ENCODE measurements at places on chromosomes 5 and 9. TPM values are rescaled to one million over a fixed set of nuclear protein-coding genes. Genes with fewer than 3 reads are reported as not detected.
A peak's percentile ranks its signal among the peaks of the same experiment; 100 is the strongest.

DNA sequence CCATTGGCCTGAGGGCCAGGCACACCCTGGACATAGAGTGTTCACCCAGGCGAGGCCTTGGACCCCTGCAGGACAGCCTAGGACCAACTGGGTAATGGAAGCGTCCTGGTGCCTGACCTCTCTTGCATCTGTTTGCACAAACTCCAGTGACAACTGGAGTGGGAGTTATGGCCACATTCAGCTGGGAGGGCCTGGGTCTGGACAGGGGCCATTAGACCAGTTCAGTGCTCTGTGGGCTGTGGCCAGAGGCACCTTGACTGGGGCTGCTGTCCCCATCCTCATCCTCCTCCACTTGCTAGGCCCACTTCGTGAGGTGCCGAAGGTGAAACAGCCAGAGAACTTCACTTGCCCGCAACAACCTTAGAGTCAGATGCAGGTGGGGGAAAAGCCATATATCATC, 372.7 kb upstream of the IRX1 start:
- DNase-seq = no peak

DNA sequence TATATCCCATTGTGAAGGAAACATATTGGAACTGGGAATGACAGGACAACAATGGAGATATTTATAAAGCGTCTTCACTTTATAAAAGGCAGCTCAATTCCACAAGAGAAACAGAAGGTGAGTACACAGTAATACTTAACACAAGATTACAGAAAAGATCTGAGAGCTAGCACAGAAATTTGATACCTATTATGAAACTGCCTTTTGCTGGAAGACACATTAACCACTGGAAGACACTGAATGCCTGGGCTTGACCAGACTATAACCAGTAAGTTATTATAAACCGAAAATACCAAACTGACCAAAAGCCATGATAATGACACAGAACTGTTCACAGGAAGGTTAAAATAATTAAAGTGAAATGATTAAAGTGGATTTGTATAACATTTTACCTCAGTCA, 195.4 kb downstream of the NR2F1-AS1 start:
- DNase-seq = no peak

DNA sequence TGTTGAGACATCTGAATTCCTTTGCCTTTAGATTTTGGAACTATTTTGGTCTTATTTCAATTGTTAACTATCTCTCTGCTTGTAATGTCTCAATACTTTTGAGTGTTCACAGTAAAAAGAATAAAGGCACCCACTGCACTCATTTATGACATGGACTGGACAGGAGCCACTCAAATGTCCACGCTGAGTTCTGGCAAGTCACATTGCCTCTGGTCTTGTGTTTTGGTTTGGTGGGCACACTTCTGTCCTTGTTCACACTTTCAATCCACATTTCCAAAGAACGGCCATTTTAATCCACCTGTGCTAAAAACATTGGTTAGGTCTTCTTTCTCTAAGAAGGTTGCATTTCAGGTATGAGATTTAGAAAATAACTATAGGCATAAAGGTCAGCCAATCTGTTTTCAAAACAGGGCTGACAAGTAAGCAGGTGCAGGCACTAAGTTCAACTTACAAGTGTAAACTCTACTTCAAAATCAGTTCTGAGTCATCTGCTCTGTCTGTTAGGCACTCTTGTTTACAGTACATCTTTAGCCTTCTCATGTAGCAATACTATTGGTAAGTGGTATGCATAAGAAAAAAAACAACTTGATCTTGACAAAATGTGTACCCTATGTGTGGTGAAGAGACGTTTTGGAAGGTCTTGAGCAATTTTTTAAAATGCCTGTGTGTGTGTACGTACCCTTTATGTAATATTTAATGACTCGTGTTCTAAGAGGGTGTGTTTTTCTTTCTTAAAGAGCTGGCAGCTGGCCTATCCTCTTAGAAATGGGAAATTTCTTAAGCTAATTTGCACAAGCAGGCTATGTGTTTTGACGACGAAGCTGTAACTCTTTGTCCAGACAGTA, 31.5 kb upstream of the ZFAND5 start:
- DNase-seq = peak; percentile 17

GRCh38 chr5:31981361-31981945, 192.7 kb downstream of the GOLPH3 start:
- DNase-seq = no peak

DNA sequence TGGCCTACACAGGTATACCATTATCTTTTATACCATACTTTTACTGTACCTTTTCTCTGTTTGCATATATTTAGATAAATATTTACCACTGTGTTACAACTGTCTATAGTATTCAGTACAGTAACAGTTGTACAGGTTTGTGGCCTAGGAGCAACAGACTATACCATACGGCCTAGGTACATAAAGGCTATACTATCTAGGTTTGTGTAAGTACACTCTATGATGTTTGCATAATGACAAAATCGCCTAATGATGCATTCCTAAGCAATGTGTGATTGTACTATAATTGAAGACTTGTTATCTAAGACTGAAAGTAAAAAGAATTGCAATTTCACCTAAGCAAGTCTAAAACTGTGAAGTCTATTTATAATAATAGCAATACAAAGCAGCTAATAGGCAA, 3.9 kb downstream of the C9orf72 start:
- DNase-seq = no peak

- DNase-seq = peak; percentile 47
Measured at GRCh38 chr9:34252670-34253459, 74.0 kb downstream of the UBAP1 start.

DNA sequence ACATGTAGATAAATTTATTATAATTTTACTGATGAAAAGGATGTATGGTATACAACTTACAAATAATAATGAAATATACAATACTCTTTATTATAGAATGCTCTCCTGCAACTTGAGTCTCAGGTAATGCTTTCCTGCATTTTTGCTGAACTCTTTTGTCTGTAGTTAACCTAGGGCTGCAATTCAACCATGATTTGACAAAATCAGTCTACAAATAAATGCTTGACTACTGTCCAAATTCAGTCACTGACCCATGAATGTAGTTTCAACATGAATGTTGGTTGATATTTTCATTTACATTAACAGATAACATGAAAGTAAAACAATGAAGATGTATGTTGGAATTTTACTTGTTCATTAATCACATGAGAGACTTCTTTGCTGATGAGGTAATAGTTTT, 320.9 kb downstream of the ZSWIM6 start:
- no peak for DNase-seq

DNA sequence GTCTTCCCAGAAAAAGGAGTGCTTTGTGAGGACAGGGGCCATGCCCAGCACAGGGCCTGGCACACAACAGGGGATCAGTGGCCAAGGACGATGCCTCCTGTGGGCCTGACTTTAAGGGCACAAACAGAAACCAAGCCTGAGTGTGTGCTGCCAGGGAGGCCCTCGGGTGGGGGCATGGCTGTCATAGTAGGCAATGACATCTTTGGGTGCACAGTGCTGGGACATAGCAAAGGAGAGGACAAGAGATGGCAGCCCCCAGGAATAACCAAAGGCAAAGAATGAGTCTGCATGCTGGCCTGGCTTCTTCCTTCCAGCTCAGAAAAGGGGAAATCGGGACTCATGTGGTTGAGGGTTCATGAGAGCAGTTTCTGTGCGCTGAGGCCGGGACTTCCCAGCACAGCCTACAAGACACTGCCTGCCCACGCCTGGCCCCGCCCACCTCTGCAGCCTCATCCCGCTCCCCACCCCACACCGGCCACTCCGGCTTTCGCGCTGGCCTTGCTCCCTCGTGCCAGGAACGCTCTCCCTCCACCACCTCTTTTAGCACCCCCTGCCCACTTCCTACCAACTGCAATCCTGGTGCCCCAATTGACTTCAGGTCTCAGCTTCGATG, 13.8 kb upstream of the LHX2 start:
- no peak for DNase-seq

DNA sequence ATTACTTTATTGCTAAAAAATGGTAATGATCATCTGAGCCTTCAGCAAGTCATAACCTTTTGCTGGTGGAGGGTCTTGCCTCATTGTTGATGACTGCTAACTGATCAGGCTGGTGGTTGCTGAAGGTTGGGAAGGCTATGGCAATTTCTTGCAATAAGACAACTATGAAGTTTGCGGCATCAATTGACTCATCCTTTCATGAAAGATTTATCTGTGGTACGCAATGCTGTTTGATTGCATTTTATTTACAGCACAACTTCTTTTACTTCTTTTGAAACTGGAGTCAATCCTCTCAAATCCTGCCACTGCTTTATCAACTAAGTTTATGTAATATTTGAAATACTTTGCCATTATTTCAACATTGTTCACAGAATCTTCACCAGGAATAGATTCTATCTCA, 58.3 kb upstream of the ACO1 start:
- DNase-seq = no peak

GRCh38 chr5:144945503-144945902, 774.8 kb downstream of the KCTD16 start:
- no peak for DNase-seq

DNA sequence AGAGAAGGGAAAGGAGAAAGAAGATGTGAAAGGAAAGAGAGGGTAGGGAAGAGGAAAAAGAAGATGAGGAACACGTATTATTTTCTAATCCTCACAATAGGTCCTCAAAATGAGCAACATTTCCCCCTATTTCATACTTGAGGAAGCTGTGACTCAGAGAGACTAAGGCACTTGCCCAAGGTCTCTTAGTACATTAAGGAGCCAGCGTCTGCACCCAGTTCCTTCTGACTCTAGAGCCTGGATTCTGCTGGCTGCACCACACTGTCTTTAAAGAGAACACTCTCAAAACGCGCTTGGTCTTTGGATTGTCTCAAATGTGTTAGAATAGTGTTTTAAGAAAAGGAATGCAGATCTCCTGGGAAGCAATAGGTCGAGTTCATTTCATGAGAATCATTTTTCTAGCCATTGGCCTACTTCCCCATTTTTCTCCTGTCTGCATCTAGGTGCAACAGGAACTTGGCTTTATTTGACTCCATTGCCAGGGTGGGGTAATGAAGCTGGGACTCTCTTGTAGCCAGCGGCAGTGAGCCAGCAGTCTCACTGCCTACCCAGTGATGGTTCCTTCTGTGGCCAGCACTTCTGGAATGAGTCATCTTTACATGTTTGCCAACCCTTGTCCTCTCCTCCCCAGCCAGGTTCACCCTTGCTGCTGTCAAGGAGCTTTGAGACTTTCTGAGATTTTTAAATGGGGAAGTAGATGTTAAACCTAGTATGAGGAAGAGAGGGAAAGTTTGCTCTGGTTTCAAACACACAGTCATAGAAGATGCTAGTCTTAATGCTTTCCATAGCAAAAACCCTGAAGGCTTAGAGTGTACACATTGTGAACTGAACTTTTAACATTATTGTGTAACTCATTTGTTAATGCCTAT, 82.7 kb downstream of the DOCK8 start:
- DNase-seq = no peak

GRCh38 chr9:135484460-135485277, 5.1 kb downstream of the PPP1R26 start:
- DNase-seq = no peak

GRCh38 chr9:100099722-100100042, 639 bp downstream of the INVS start:
- DNase-seq = no peak

DNA sequence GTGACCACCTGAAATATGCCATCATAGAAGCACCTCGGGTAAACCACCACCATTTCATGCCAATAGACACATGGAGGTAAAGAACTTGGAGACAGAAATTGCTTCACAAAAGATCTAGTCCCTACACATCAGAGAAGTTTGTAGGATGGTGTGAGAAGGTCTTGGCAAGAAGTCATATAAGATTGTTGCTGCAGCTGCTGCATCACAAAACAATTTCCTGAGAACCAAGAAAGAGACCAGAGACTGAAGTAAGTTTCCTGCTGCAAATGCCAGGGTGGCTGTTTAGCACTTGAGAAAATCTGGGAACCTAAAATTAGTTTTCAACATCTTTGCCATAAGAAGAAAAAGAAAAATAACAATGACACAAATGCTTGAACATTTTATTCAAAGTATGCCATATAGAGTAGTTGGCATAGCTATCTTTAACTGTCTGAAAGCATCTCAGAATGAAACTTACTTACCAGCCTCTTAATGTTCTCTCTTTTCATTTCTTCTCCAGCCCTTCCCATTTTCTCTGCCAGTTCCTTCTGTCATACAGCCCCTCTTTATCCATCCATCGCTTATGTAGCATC, 114.3 kb downstream of the KCTD16 start:
- DNase-seq = no peak

The GABRA6 gene
- not detected for polyA plus RNA-seq

The GBGT1 gene
- polyA plus RNA-seq = 2.9 TPM

The NDUFB6 gene
- 68.9 TPM for polyA plus RNA-seq

The RNF224 gene
- polyA plus RNA-seq = 3.5 TPM
